ENCODE measurements at places on chromosomes 4 and X. TPM values are rescaled to one million over a fixed set of nuclear protein-coding genes. Genes with fewer than 3 reads are reported as not detected.
A peak's percentile ranks its signal among the peaks of the same experiment; 100 is the strongest.

- DNase-seq = peak; percentile 94
- peak within 1 kb of the TSS; percentile 95 for H3K4me3 ChIP-seq
- no peaks in the 10 kb centered on the region for H3K27me3 ChIP-seq
Observed at GRCh38 chr4:183444214-183445096, at the start of gene CDKN2AIP. Gene CDKN2AIP (plus strand): TSS chr4:183444636. CDS start chr4:183444798, 162 bp downstream.

TLR2 gene
- total RNA-seq = 2.0 TPM

DNA sequence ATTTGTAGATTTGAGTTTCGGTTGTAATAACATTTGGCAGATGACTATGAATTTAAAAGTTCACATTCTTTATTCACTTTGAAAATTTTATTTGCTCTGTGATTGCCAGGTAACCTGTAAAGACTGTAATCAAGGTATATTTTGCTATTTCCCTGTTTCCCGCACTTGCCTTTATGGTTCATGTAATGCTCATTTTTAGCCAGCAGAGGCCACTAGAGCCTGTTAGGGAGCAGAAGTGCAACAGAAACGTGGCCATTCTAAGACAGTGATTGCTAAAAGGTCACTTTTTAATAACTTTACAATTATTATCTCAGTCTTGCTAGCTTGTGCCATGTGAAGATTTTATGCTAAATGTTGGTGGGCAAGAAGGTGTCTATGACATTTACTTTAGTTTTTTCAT, 12.4 kb downstream of the YIPF6 start:
- no peak overlapping the region for H3K4me3 ChIP-seq
- no peak overlapping the region for H3K27ac ChIP-seq
- H3K27me3 ChIP-seq = no peaks in the 10 kb centered on the region
- peaks cover 40% of the 10 kb centered on the region for H3K36me3 ChIP-seq
- DNase-seq = peak; percentile 40

- H3K36me3 ChIP-seq = no peaks in the 10 kb centered on the region
- no peaks in the 10 kb centered on the region for H3K4me1 ChIP-seq
- H3K27ac ChIP-seq = no peak overlapping the region
- DNase-seq = no peak
- no peaks in the 10 kb centered on the region for H3K27me3 ChIP-seq
- no peak overlapping the region for H3K4me3 ChIP-seq
Observed at GRCh38 chrX:83469551-83469950, 38.5 kb upstream of the POU3F4 start.

- H3K27ac ChIP-seq = no peak overlapping the region
- H3K27me3 ChIP-seq = peaks cover 15% of the 10 kb centered on the region
- H3K4me1 ChIP-seq = peaks cover 7% of the 10 kb centered on the region
- H3K36me3 ChIP-seq = no peaks in the 10 kb centered on the region
- peak; percentile 43 for DNase-seq
Observed at GRCh38 chr4:1045595-1046201, 34.3 kb downstream of the FGFRL1 start.

DNA sequence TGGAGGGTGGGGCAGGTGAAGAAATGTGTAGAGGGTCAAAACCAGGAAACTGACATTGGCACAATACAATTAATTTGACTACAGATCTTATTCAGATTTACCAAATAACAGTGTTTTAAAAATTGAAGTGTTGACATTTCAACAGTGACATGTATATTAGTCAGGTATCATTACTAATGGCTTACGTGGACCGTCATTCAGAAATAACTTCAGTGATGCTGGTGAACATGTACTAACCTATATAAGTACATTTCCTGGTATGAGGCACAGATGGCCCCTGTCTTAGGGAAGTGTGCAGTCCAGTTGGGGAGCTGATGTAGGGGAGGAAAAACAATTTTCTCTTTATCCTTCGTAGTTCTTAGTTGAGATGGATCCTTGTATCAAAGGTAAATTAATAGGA, 22.3 kb upstream of the MAOA start:
- no peak overlapping the region for H3K27ac ChIP-seq
- no peak for DNase-seq
- no peak overlapping the region for H3K4me3 ChIP-seq
- no peaks in the 10 kb centered on the region for H3K4me1 ChIP-seq
- H3K27me3 ChIP-seq = peaks cover 9% of the 10 kb centered on the region

TLR1 gene
- total RNA-seq = 13.3 TPM

TEX13B gene
- not detected for total RNA-seq

GRCh38 chr4:70197842-70198241, 2.3 kb downstream of the ODAM start:
- no peak overlapping the region for H3K4me3 ChIP-seq
- no peaks in the 10 kb centered on the region for H3K27me3 ChIP-seq
- no peak for DNase-seq
- no peaks in the 10 kb centered on the region for H3K4me1 ChIP-seq
- H3K36me3 ChIP-seq = no peaks in the 10 kb centered on the region
- no peak overlapping the region for H3K27ac ChIP-seq

GRCh38 chr4:115128037-115128436, 14.6 kb upstream of the NDST4 start:
- H3K27me3 ChIP-seq = peaks cover 1% of the 10 kb centered on the region
- no peak overlapping the region for H3K4me3 ChIP-seq
- H3K36me3 ChIP-seq = no peaks in the 10 kb centered on the region
- DNase-seq = no peak
- no peaks in the 10 kb centered on the region for H3K4me1 ChIP-seq

DNA sequence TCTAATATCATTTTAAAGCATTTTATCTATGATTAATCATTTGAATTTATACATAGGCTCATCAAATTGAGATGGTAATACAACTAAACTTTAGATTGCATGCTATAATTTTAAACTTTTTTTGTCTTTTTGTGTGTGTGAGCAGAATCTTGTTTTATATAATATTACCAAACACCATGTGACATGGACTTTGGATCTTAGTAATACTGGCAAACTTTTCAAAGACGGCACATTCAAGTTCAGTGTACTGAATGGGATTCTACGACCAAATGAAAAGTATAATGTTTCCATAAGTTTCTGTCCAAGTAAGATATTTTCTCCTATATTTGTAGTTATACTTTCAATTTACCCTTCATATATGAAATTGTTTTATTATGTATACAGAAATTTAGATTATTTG, 116.0 kb downstream of the CFAP47 start:
- no peak for DNase-seq
- H3K4me3 ChIP-seq = no peak overlapping the region
- H3K4me1 ChIP-seq = no peaks in the 10 kb centered on the region
- H3K27ac ChIP-seq = no peak overlapping the region
- H3K36me3 ChIP-seq = no peaks in the 10 kb centered on the region

DNA sequence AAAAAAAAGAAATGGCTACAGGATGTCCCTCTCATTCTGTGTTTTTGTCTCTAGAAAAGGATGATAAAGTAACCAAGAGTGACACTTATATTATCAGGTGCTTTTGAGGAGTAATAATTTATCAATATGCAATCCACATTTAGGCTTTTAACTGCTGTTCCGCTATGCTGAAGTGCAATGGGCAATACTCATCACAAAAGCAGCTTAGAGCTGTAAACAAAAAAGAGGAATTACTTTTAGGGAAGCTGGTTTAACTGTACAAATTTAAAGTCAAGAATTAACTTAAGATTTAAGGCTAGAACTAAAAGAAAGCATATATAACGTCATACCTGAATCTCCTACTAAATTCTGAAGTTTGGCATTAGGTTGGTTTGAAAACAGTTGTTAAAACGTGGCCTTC, 93.5 kb upstream of the DDX3X start:
- no peak overlapping the region for H3K4me3 ChIP-seq
- no peak for DNase-seq
- H3K4me1 ChIP-seq = peaks cover 4% of the 10 kb centered on the region
- no peak overlapping the region for H3K27ac ChIP-seq

- DNase-seq = no peak
- H3K27me3 ChIP-seq = peaks cover 20% of the 10 kb centered on the region
- H3K4me1 ChIP-seq = no peaks in the 10 kb centered on the region
- H3K36me3 ChIP-seq = no peaks in the 10 kb centered on the region
- H3K27ac ChIP-seq = no peak overlapping the region
Observed at GRCh38 chr4:158268553-158268952, 58.3 kb downstream of the TMEM144 start.

- no peaks in the 10 kb centered on the region for H3K36me3 ChIP-seq
- DNase-seq = no peak
- no peak overlapping the region for H3K27ac ChIP-seq
- H3K4me3 ChIP-seq = no peak overlapping the region
Observed at GRCh38 chrX:119391279-119391678, 7.9 kb upstream of the SLC25A43 start.

GRCh38 chrX:129494887-129495286, 28.4 kb downstream of the SMARCA1 start:
- DNase-seq = no peak
- H3K27me3 ChIP-seq = no peaks in the 10 kb centered on the region
- H3K27ac ChIP-seq = no peak overlapping the region
- H3K4me1 ChIP-seq = no peaks in the 10 kb centered on the region

GRCh38 chrX:119734897-119735339, 23.5 kb upstream of the SOWAHD start:
- no peak for DNase-seq
- H3K27ac ChIP-seq = no peak overlapping the region
- peaks cover 5% of the 10 kb centered on the region for H3K4me1 ChIP-seq
- H3K4me3 ChIP-seq = no peak overlapping the region
- no peaks in the 10 kb centered on the region for H3K36me3 ChIP-seq
- H3K27me3 ChIP-seq = no peaks in the 10 kb centered on the region

CLDN22 gene
- total RNA-seq = not detected

GRCh38 chr4:25667931-25668557, 12.4 kb downstream of the SLC34A2 start:
- H3K4me1 ChIP-seq = no peaks in the 10 kb centered on the region
- no peak for DNase-seq
- H3K4me3 ChIP-seq = no peak overlapping the region
- no peak overlapping the region for H3K27ac ChIP-seq
- H3K27me3 ChIP-seq = no peaks in the 10 kb centered on the region

DNA sequence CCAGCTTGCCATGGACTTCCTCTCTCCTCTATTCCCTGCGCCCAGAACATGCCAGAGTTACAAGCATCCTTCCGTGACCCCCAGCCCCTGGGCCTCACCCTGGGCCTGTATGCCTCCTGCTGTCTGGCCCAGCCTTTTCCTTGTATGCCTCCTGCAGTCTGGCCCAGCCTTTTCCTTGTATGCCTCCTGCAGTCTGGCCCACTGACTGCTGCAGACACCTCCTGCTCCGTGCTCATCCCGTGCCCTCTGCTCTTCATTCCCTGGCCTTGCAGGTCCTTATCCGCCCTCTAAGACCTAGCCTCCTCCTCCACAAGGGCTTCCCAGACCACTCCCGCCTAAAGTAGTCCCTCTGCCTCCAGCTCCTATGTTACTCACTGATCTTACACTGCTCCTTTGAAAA, 44.2 kb downstream of the IRF2 start:
- peaks cover 13% of the 10 kb centered on the region for H3K36me3 ChIP-seq
- H3K4me3 ChIP-seq = no peak overlapping the region
- no peaks in the 10 kb centered on the region for H3K27me3 ChIP-seq
- H3K4me1 ChIP-seq = peaks cover 67% of the 10 kb centered on the region

- H3K4me3 ChIP-seq = no peak overlapping the region
- no peak for DNase-seq
- no peaks in the 10 kb centered on the region for H3K36me3 ChIP-seq
- H3K4me1 ChIP-seq = no peaks in the 10 kb centered on the region
Observed at GRCh38 chrX:148784137-148784536, 283.7 kb downstream of the AFF2 start.
